ENCODE measurements at places on chromosomes 4 and X. TPM values are rescaled to one million over a fixed set of nuclear protein-coding genes. Genes with fewer than 3 reads are reported as not detected.

DNA sequence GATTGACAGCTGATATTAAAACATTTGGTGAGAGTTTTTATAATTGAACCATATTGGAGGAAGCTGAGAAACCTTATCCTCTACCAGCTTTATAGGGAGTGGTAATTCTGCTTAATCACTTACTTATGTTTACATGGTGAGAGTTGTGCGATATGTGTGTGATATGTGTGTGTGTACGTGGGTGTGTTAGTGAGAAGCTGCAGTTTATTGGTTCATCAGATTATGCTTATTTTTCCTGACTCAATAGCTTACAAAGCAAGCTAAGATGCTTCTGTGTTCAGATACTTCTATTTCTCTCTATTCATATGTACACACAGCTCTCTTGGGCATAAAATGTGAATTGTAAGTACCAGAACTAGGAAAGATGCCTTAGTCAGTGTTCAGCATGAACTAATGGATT is 343.7 kb downstream of the GRIA2 start:
- no peak for DNase-seq
- no peaks in the 10 kb centered on the region for H3K36me3 ChIP-seq
- no peaks in the 10 kb centered on the region for H3K27me3 ChIP-seq
- no peaks in the 10 kb centered on the region for H3K4me1 ChIP-seq
- no peak overlapping the region for H3K4me3 ChIP-seq
- no peak overlapping the region for H3K27ac ChIP-seq

GRCh38 chr4:123924536-123924935 is 527.9 kb downstream of the SPRY1 start:
- no peaks in the 10 kb centered on the region for H3K27me3 ChIP-seq
- no peak for DNase-seq
- no peak overlapping the region for H3K27ac ChIP-seq
- no peak overlapping the region for H3K4me3 ChIP-seq
- no peaks in the 10 kb centered on the region for H3K4me1 ChIP-seq

DNA sequence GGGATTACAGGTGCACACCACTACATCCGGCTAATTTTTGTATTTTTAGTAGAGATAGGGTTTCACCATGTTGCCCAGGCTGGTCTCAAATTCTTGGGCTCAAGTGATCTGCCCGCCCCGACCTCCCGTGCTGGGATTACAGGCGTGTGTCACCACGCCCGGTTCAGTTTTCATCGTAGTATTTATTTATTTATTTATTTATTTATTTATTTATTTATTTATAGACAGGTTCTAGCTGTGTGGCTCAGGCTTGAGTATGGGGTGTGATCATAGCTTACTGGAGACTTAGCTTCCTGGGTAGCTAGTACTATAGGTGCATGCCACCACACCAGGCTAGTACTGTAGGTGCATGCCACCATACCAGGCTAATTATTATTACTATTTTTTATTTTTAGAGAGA is 64.1 kb upstream of the STOX2 start:
- peaks cover 6% of the 10 kb centered on the region for H3K27me3 ChIP-seq
- H3K4me1 ChIP-seq = no peaks in the 10 kb centered on the region
- no peaks in the 10 kb centered on the region for H3K36me3 ChIP-seq

DNA sequence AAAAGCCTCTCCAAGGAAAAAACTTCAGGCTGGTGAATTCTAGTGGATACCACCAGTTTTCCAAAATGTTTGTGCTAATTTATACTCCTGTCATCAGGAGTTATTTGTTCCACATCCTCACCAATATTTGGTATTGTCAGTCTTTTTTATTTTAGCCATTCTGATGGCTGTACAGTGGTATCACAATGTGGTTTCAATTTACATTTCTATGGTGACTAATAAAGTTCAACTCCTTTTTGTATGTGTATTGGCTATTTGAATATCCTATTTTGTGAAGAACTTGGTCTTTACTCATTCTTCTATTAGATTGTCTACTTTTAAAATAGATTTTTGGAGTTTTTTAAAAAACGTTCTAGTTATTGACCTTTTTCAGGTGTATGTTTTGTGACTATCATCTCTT is 33.0 kb upstream of the FRAS1 start:
- DNase-seq = no peak
- H3K36me3 ChIP-seq = no peaks in the 10 kb centered on the region
- no peaks in the 10 kb centered on the region for H3K4me1 ChIP-seq
- H3K27ac ChIP-seq = no peak overlapping the region
- peaks cover 11% of the 10 kb centered on the region for H3K27me3 ChIP-seq

- peaks cover 1% of the 10 kb centered on the region for H3K27me3 ChIP-seq
- H3K36me3 ChIP-seq = no peaks in the 10 kb centered on the region
- DNase-seq = no peak
- no peak overlapping the region for H3K4me3 ChIP-seq
Measured at GRCh38 chr4:114012749-114013148, 33.3 kb upstream of the ARSJ start.

GRCh38 chr4:89427782-89428181 is 120.2 kb upstream of the GPRIN3 start:
- H3K4me3 ChIP-seq = no peak overlapping the region
- no peaks in the 10 kb centered on the region for H3K36me3 ChIP-seq
- no peak overlapping the region for H3K27ac ChIP-seq
- H3K27me3 ChIP-seq = no peaks in the 10 kb centered on the region
- DNase-seq = no peak

- no peaks in the 10 kb centered on the region for H3K27me3 ChIP-seq
- H3K36me3 ChIP-seq = no peaks in the 10 kb centered on the region
Measured at GRCh38 chrX:27619459-27619858, 29.3 kb downstream of the DCAF8L2 start.

DNA sequence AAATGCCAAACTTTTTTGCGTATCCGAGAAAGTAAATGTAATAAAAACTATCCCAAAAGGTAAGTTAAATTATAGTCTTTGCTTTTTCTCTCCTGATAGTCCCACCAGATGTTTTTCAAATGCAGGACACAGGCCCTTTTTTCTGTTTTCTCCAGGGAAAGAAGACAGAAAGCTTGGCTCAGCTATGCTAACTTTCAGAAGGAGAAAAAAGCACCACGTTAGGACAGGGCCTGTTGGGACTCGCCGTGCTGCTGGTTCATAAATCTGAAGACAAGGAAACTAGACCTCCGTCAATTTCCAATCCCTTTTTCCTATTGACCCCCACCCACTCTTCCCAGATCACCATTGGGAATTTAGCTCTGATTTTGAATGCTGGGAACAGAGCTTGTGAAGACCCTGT is 220.9 kb upstream of the SFRP2 start:
- H3K27me3 ChIP-seq = no peaks in the 10 kb centered on the region
- no peak overlapping the region for H3K4me3 ChIP-seq
- no peak for DNase-seq
- no peaks in the 10 kb centered on the region for H3K36me3 ChIP-seq
- H3K27ac ChIP-seq = no peak overlapping the region
- no peaks in the 10 kb centered on the region for H3K4me1 ChIP-seq

- H3K4me1 ChIP-seq = no peaks in the 10 kb centered on the region
- H3K27me3 ChIP-seq = no peaks in the 10 kb centered on the region
- H3K36me3 ChIP-seq = no peaks in the 10 kb centered on the region
- DNase-seq = no peak
Measured at GRCh38 chr4:137523329-137523728, 9.0 kb downstream of the PCDH18 start.

DNA sequence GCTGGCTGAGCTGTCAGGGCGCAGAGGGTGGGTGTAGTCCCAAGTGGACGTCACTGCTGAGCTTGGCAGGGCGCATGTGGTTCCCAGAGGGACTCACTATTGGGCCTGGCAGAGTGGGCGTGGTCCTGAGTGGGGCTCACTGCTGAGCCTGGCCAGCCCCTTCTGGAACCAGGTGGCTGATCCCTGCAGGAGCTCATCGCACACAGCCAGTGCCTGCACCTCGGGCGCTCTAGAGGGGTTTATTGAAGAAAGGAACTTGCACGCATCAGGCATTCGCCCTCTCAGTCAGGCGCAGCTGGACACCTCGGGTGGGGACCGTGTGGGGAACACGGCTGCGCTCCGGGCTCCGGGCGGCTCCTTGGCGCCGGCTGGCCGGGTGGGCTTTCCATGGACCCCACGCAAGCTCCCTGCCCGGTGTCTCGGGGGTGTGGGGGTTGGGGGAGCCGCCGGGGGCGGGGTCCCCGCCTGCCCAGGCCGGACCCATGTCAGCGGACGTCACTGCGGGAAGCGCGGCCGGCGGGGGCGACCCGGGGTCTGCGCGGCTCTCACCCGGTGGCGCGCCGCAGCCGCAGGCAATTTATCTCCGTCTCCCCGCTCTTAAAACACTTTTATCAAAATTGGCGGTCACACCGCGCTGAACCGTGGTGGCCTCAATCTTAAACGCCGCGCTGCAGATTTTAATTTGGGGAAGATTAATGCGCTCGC is 65.4 kb upstream of the NKX1-1 start:
- H3K27me3 ChIP-seq = peaks cover 4% of the 10 kb centered on the region
- no peak overlapping the region for H3K4me3 ChIP-seq
- H3K27ac ChIP-seq = no peak overlapping the region
- H3K4me1 ChIP-seq = no peaks in the 10 kb centered on the region
- no peaks in the 10 kb centered on the region for H3K36me3 ChIP-seq

- H3K4me1 ChIP-seq = peaks cover 26% of the 10 kb centered on the region
- peaks cover 5% of the 10 kb centered on the region for H3K36me3 ChIP-seq
- H3K4me3 ChIP-seq = peak overlapping the region; percentile 93
- peak; percentile 62 for DNase-seq
- peak overlapping the region; percentile 92 for H3K27ac ChIP-seq
Measured at GRCh38 chrX:130109429-130110378, 593 bp downstream of the ELF4 start.

GRCh38 chr4:176718881-176719280 is 73.8 kb downstream of the VEGFC start:
- H3K4me3 ChIP-seq = no peak overlapping the region
- no peak for DNase-seq
- no peaks in the 10 kb centered on the region for H3K36me3 ChIP-seq
- H3K27me3 ChIP-seq = no peaks in the 10 kb centered on the region
- no peak overlapping the region for H3K27ac ChIP-seq

CASP3 gene
- 84.8 TPM for total RNA-seq

DMP1 gene
- total RNA-seq = not detected

SORCS2 gene
- total RNA-seq = 0.05 TPM

HSFX1 gene
- total RNA-seq = 0.58 TPM

TRIM61 gene
- total RNA-seq = 3.7 TPM

DNA sequence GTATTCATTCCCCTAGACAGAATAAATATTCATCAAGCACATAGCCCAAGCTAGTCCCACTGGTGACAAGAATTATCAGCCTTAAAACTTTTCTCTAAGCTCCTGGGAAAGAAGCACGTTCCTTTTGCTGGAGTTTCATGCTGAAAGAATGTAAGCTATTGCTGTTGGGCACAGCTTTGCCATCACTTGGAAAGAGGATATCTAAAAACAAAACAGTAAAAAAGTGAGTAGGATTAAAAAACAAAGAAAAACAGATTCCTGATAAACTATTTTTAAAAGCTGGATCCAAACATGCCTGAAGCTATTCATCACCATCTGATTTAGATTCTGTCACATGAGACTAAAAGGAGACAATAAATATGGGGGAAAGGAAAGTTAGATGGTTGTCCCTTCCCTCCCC is 176.8 kb downstream of the SCFD2 start:
- H3K36me3 ChIP-seq = peaks cover 6% of the 10 kb centered on the region
- H3K4me1 ChIP-seq = no peaks in the 10 kb centered on the region
- H3K27ac ChIP-seq = no peak overlapping the region
- no peaks in the 10 kb centered on the region for H3K27me3 ChIP-seq

DNA sequence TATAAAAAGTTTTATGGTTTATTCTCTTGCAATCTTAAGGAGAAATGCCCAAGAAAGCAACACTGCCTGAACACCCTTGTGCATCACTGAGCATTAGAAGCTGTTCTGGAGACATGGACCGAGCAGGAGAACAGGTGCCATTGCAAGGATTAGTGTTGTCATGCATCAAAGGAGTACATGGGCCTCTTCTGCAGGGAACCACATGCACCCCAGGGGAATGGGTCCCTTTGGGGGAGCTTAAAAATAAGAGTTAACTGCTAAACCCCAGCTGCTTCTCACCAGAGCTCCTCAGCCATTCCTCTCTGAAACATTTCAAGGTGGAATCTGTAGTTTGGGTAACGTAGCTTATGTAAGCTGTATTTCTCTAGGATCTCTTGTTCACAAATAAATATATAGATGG is 353.0 kb upstream of the SLC7A11 start:
- no peaks in the 10 kb centered on the region for H3K4me1 ChIP-seq
- no peaks in the 10 kb centered on the region for H3K36me3 ChIP-seq
- no peak overlapping the region for H3K27ac ChIP-seq
- H3K4me3 ChIP-seq = no peak overlapping the region

GRCh38 chr4:87316961-87317360 is 5.7 kb downstream of the HSD17B13 start:
- no peaks in the 10 kb centered on the region for H3K27me3 ChIP-seq
- H3K27ac ChIP-seq = no peak overlapping the region
- H3K4me3 ChIP-seq = no peak overlapping the region
- no peak for DNase-seq

DNA sequence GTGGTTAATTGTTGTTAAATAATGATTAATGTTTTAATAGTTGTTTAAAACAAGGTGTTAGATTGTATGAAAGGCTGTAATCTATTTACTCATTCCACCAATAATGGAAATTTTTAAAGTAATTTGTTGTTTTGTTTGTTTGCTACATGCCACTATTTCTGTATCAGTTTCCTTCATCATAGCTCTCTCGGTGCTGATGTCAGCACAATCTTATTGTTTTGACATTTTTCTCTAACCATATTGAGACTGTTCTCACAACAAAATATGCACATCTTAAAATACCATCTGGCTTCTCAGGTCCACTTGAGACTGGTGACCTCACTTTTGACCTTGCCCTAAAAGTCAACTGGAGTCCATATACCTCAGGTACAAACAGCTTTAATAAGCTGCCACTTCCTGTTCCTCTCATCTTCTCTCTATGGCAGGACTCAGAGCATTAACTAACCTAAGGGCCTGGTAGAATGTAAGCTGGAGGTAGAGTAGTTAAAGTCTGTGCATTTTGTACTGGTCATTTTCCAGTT is 1.0 kb upstream of the GUCY1B1 start:
- peaks cover 25% of the 10 kb centered on the region for H3K27me3 ChIP-seq
- DNase-seq = no peak
- H3K4me3 ChIP-seq = no peak overlapping the region
- peaks cover 5% of the 10 kb centered on the region for H3K4me1 ChIP-seq

GRCh38 chr4:154722262-154722661 is 21.5 kb upstream of the LRAT start:
- H3K27ac ChIP-seq = no peak overlapping the region
- peaks cover 11% of the 10 kb centered on the region for H3K4me1 ChIP-seq
- H3K4me3 ChIP-seq = no peak overlapping the region
- DNase-seq = no peak

IL21 gene
- 95.3 TPM for total RNA-seq

NAT8L gene
- 7.3 TPM for total RNA-seq

TMEM156 gene
- total RNA-seq = 25.9 TPM

GLUD2 gene
- 0.68 TPM for total RNA-seq

TAF7L gene
- total RNA-seq = 0.19 TPM

- no peak overlapping the region for H3K4me3 ChIP-seq
- H3K27me3 ChIP-seq = peaks cover 3% of the 10 kb centered on the region
- H3K4me1 ChIP-seq = peaks cover 2% of the 10 kb centered on the region
- no peak overlapping the region for H3K27ac ChIP-seq
Measured at GRCh38 chrX:74383611-74384010, 37.7 kb upstream of the SLC16A2 start.

RGN gene
- not detected for total RNA-seq

DNA sequence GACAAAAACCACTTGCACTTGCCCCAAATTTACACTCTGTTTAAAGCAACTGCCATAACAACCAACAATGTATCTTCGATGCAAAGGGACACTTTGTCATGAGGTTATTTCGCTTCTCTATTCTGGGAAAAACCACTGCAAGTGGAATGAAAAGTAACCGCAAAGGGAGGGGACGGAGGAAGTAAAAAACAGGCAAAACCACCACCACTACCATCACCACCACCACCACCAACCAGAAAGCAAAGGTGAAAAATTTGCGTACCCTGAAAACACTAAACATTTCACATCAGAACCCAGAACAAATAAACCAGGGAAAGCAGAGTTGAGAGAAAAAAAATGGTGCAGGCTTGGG is 1.2 kb upstream of the N4BP2 start:
- peak; percentile 92 for DNase-seq
- peaks cover 4% of the 10 kb centered on the region for H3K36me3 ChIP-seq
- peaks cover 3% of the 10 kb centered on the region for H3K27me3 ChIP-seq
- peaks cover 30% of the 10 kb centered on the region for H3K4me1 ChIP-seq

All from activated CD4-positive, alpha-beta T cell treated with anti-CD3 and anti-CD28 coated beads, Interleukin-2, amount 10 ng/mL, durations not matched to agents 24 days and 14 days (primary cell).